ENCODE measurements at places on chromosomes 1 and 21.

DNA sequence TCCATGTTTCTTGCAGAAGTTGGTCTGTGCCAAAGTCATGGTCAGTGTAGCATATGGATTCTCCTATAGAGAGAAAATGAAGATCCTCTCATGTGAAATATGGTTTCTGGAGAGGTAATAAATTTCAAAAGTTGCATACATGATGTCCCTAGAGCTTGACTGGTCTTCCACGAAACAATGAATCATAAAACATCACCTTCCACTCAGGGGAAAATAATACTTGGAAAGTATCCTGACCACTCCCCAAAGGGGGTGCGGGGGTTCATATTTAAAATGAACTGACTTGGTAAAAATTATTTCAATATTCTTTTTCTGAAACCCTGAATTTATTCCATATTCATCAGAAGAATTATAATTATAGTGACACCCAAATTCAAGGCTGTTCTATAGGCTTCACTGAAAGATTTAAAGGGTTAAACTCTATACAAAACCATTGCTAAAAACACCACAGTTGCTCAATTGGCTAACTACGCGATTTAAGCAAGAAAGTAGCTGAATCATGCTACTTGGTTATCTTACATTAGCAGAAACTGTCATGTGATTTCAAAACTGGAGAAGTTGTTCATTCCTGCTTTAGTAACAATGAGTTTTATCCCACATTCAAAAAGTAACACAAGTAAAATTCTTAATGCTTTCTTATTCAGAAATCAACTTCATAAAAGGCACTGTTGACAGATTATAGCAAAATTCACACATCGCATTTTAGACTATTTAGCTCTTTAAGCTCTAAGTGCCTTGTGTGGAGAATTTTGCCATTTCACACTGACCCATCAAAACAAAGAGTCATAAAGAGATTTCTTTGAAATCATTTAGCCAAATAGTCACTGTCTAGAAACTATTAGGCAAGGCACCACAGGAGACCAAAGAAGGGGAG lies 5.3 kb downstream of the CREG1 start:
- no peak for ATAC-seq

- ATAC-seq = no peak
Observed at GRCh38 chr21:44370027-44370735, 16.8 kb downstream of the TRPM2 start.

- no peak for ATAC-seq
Observed at GRCh38 chr1:185517808-185518419, 200.9 kb upstream of the IVNS1ABP start.

DNA sequence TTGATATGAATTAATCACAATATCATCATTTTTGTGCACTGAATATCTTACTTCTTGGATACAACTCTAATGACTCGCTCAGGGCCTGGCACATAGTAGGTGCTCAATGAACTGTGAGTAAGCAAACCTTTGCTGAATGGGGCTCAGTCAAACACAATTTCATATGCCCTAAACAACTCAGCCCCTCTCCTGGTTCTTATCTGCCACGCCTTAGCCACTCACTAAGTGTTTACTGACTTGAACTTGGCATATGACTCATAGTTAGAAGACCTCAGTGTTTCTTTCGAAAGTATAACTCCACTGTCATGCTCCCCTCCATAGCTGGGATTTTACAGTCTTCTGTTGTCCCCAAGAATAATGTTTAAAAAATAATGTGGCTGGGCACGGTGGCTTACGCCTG lies 4.8 kb upstream of the IFNLR1 start:
- ATAC-seq = no peak

GRCh38 chr1:151934048-151934493 lies 24.8 kb upstream of the THEM4 start:
- peak; percentile 96 for ATAC-seq

DNA sequence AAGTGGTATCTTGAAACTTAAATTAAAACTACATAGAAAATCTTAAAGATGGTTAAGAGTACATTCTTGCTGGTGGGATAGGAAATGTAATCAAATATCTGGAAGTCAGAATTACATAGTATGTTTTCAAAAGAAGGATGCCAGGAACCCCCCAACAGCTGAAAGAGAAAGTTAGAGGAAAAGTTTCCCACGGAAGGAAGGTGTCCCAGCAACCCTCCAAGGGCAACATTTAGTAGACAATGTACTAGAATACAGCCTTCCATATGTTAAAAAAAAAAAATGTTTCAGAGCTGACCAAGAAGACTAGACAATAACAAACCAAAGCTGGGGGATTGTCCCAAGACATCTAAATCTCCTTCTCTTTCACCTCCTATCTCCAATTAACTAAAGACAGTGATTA lies 2.2 kb downstream of the DEDD start:
- ATAC-seq = no peak

DNA sequence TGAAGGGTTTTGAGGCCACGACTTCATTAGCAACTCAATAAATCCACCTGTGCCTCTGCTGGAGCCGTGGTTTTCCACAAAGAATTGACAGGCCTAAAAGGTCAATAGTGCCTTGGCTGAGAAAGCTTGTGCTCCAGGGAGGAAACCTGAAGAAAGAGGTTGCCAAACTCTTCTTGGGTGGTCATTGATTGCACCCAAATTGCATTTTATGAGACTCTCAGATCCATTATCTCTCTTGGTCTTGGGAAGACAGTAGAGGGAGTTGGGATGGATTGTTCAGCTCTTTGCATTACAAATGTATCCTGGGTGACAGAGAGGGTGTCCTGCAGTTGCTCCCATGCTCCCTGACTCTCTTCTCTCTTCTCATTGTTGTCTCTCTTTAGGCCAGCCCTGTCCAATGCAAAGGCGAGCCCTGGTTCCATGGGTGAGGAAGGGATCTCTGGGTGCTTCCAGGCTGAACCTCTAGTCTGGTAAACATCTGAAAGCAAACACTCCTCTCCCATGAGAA lies 46.1 kb upstream of the HTR1D start:
- ATAC-seq = no peak

GRCh38 chr1:8161546-8162105 lies 135.5 kb upstream of the ERRFI1 start:
- no peak for ATAC-seq

DNA sequence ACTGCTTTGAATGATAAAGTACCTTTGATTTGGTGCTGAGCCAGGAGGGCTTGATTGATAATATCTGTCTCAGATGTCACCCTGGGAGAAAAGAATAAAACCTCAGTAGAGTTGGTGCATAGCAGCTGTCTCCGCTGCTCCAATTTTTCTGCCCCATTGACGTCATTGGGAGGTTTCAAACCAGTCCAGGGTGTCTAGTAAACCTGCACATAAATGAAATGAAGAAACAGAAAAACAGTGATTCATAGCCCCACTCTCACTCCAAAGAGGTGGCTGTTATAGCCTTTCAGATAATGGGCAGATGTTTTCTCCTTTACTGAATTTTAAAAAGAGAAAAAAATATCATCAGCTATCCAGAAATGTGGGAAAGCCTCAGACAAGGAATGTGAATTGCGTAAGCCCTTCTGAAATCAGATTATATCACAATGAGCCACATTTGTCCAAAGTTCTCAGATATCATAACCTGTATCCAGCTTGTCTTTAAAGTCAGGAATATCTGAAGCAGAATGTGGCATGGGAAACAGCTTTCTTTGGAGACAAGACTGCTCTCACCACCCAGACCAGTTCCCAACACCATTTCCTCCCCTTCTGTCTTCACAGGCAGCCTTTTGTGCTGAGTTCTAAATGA lies 351.3 kb upstream of the SGIP1 start:
- peak; percentile 99 for ATAC-seq

- no peak for ATAC-seq
Observed at GRCh38 chr1:8344893-8345507, 27.1 kb downstream of the SLC45A1 start.

GRCh38 chr21:43658769-43659135 lies 536 bp downstream of the HSF2BP start:
- ATAC-seq = no peak

- peak; percentile 44 for ATAC-seq
Observed at GRCh38 chr1:26403656-26404055, 7.0 kb upstream of the LIN28A start.

DNA sequence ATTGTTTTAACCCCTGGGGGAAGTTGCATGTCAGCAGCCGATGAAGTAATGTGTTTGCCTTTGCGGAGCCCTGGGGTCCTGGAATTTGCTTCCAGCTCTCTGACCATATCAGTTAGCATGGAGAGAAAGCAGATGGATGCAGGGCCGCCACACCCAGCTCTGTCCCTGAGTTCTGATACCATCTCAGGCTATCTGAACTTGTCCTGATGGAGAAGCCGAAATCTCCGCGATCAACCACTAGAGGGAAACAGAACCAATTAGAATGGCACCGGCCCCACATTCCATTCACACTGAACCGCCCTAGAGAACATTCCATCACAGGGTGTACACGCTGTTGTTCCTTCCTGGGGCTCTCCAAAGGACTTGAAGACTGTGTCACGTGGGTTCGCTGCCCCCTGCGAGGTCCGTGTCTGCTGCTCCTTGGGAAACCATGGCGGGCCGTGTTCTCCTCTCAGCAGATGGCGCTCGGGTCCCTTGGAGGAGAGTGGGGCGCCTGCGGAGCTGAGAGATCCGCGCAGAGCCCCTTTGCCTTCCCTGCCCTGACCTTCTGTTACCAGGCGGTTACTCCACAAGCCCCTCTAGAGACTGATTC lies 75.4 kb downstream of the ABCA4 start:
- peak; percentile 92 for ATAC-seq

DNA sequence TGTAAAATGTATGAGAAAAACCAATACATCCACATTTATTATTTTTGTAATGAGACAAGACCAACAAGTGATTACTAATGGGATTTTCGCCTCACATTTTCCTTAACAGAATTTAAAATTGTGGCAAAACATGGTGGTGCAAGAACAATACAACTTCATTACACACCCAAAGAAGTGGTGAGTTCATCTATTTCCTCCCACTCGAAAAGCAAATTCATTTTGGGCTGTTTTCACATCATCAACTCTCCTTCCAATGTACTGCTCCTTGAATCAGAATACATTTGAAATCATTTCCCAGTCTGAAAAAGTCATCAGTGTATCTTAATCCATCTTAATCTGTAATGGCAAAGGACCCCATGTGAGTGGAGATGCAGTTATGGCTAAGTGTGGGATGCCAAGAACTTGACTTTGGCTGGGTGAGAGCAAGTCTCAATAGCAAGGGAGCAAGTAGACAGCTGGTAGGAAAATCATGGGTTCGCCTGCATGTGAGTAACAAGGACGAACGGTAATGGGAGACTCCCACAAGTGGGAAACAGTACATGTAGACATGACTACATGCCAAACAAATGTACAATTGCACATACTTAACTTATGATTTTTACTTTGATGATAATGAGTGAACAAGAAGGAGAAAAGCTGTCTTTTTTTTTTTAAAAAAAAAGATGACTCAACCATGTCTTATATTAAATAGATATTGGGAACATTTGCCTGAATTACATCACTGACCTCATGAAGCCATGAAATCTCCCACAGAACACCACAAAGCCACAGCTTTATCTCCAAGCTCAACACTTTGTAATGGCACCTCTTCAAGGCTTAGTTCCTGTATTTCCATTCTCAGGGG lies 46.0 kb downstream of the RUNX1 start:
- no peak for ATAC-seq

GRCh38 chr1:6303397-6304012 lies 42.6 kb upstream of the GPR153 start:
- ATAC-seq = no peak

- no peak for ATAC-seq
Observed at GRCh38 chr1:226248091-226248490, 24.6 kb downstream of the MIXL1 start.

GRCh38 chr1:200369131-200369530 lies 40.7 kb downstream of the ZNF281 start:
- no peak for ATAC-seq

- ATAC-seq = peak; percentile 98
Observed at GRCh38 chr1:161258439-161259344, at the start of gene PCP4L1. Gene PCP4L1, plus strand, starts transcription at chr1:161258745. Its CDS starts 230 bp downstream, at chr1:161258975.

GRCh38 chr1:9780554-9781110 lies 43.1 kb downstream of the CLSTN1 start:
- ATAC-seq = no peak

DNA sequence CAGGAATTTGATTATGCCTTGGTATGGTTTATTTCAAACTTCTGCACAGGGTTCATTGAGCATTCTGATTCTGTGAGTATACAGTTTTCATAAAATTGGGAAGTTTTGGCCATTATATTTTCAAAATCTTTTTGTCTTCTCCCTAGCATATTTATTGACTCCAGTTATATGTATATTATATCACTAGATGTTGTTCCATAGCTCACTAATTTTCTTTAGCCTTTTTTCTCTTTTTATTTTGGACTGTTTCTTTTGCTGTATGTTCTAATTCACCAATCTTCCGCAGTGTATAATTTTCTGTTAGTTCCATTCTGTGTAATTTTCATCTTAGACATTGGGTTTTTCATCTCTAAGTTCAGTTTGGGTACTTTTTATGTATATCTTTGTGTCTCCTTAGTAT lies 31.9 kb downstream of the ZMYM4 start:
- ATAC-seq = no peak

GRCh38 chr21:46498335-46499050 lies 39.8 kb downstream of the DIP2A start:
- no peak for ATAC-seq

DNA sequence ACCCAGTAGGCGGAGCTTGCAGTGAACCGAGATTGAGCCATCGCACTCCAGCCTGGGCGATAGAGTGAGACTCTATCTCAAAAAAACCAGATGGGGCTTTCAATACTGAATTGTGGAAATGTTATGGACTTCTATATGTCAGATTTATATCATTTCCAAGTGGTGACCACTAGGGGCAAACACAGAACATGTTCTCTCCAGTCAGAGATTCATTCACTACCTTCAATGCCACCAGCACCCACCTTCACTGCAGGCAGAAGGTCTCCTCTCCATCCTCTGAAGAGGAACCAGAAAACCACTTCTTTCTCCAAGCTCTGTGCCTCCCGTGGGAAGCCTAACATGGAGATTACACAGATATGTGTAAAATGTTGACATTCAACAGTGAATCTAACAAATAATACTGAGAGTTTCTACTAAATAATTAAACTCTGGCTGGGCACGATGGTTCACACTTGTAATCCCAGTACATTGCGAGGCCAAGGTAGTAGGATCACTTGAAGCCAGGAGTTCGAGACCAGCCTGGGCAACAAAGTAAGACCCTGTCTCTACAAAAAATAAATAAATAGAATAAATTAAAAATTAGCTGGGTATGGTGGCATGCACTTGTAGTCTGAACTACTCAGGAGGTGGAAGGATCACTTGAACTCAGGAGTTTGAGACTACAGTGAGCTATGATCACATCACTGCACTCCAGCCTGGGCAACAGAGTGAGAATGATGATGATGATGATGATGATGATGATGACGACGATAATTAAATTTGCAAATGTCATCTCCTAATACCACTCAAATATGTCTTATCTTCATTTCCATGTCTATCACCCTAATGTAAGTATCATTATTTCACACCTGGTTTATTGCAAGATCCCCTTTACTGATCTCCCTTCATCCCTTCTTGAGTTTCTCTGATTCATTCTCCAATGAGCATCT lies 151.1 kb downstream of the ZNF281 start:
- ATAC-seq = no peak

- no peak for ATAC-seq
Observed at GRCh38 chr1:233695901-233696300, 82.0 kb downstream of the KCNK1 start.

All from motor neuron (in vitro differentiated cells).